NCI-H1105 treated with DMSO at 0.1 percent for 48 hours (cell line): ENCODE measurements at places on chromosomes 2 and 18.
A peak's percentile ranks its signal among the peaks of the same experiment; 100 is the strongest.

DNA sequence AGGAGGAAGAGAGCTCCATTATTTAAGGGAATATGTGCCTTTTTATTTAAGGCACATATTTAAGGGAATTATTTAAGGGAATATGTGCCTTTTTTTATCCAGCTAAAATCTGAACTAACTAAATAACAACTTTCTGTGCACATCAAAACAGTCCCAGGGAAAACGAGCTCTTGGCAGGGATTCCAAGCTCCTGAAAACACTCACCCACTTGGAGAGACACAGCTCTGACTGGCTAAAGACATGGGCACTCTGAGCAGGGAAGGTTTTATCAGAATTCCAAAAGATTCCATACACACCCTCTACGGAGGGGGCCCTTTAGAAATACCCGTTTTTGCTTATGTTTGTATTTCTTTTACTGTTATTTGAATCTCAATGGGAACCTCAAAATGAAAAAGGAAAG lies 181.0 kb downstream of the ZNF516 start:
- DNase-seq: no peak

DNA sequence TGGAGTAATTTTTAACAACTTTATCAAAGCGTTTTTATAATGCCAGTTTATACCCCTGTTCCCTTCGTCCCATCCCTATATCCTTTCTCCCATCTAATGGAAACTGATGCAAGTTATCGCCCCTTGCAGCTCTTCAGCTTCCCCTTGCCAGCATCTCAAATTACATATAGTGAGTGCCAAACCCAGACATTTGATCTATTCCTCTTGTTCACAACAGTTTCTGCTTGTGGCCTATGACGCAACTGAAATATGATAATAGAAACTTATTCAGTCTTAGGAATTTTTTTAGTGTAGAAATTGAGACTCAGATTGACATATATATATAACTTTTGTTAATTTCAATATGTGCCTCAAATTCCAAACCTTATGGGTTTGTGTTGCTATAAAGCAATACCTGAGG lies 562.2 kb upstream of the VWC2L start:
- DNase-seq: no peak

DNA sequence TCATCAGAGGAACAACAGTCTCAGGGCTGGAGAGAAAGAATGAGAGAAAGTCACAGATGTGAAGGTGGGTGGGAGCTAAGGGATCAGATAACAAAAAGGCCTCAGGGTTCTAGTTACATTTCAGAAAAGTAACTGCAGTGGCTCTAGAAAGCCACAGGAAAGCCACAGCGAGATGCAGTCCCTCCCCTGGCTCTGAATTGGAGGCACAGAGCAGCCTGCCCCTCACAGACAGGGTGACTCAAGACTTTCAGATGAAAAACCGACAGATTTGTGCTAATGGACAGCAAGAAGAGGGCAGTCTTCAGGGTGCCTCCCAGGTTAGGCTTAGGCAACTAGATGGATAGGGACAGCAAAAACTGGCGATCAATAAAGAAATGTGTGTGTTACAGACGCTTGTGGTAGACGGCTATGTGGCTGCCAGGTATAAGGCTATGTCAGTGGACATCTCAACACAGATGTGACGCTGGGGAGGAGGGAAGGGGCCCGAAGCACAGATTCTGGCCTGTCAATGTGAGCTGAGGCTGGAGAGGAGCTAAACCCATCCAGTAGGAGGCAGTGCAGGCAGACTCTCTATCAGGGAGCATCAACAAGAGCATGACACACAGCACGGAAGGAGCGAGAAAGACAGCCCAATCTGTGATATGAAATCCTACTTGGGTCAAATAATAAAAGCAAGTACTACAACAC lies 26.2 kb downstream of the UNC50 start:
- no peak for DNase-seq

- no peak for DNase-seq
Observed at GRCh38 chr2:137693534-137693933, 270.7 kb upstream of the HNMT start.

DNA sequence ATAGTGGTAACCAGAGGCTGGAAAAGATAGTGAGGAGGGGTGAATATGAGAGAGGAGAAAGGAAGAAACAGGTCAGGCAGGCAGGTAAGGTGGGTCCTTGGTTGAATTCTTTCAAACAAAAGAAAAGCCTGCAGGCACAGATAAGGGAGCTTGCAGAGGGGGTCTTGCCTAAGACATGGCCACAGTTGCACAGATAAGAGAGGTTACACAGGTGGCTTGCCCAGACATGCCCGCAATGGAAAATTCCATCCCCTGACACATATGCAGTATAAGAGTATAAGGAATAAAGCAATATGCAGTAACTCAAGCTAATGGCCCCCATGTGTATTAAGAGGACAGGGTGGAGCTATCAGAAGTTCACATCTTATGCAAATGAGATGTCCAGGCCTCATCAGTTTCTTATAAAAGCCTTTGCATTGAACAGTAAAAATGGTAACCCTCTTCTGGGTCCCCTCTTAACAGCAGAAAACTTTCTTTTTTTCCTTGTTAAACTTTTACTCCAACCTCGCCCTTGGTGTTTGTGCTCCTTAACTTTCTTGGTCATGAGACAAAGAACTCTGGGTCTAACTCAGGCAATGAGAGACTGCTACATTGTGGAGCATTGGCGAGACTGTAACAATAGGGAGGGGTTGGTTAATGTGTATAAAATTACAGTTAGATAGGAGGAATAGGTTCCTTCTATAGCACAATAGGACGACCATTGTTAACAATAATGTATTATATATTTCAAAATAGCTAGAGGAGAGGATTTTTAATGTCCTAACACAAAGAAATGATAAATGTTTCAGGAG lies 764.6 kb downstream of the TSN start:
- DNase-seq: no peak

GRCh38 chr2:120469426-120469825 lies 123.5 kb downstream of the INHBB start:
- no peak for DNase-seq

DNA sequence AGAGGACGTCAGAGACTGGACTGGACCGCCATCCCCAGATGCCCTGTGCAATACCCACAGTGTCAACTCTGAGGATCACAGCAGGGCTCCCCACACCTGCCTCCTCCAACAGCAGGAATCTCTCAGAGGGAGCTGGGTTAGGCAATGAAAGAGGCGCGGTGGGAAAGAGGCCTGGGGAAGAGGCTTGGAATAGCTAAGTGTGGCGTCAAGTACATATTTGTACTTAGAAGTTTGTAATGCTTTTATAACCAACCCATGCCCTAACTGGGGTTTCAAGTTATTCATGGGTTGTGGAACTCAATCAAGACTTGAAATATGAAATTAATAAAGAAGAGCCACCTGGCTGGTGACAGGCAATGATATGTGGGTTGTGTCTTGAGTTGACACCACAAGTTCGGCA lies 28.7 kb downstream of the CYP26B1 start:
- DNase-seq: no peak

- DNase-seq: peak; percentile 98
Observed at GRCh38 chr18:37299471-37300304, 265.9 kb downstream of the CELF4 start.

DNA sequence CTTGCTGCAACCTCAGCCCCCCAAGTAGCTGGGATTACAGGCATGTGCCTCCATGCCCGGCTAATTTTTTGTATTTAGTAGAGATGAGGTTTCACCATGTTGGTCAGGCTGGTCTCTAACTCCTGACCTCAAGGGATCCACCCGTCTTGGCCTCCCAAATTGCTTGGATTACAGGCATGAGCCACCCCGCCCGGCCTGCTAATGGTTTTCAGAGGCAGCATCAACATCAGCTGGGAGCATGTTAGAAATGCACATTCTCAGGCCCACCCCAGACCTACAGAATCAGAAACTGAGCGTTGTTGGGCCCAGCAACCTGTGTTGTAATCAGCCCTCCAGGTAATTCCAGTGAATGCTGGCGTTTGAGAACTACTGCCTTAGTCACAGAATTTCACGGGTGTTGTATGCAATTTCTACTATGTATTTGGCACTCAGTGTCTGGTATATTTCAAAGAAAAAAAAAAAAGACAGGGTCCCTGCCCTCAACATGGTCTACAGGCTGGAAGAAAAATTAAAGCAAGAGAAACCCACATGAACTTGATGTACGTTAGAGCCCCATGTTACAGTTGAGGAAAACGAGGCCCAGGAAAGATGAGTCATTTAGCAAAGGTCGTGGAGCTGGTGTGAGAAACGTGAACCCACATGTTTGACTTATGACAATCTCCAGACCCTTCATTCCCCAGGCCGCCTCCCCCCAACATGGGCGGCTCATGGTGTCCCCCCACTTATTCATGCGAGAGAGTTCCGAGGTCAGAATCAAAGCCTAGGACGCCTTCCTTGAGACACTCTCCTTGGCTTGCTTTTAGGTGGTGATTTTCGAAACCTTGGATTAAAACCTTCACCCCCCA lies 35.3 kb downstream of the SH3BP4 start:
- DNase-seq: no peak

- DNase-seq: no peak
Observed at GRCh38 chr2:197950006-197950405, 145.6 kb downstream of the PLCL1 start.

DNA sequence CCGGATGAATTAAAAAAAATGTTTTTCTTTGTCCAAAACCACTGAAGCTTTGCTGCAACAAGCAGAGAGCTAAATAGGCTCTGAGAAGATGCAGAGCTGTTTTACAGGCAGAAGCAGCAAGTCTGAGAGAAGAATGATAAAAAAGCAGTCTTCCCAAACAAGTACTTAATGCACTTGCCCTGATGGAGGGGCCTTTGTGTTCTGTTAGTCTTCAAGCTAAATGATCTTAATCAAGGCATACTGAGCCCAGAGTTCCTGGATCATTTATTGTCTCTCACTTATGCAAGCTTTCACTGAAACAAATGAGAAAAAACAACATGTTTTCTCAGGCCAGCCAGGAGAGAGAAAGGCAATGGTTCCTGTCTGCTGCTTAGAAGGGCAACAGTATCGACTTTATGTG lies 152.5 kb downstream of the CLIP4 start:
- DNase-seq: no peak
